ENCODE measurements at places on chromosomes 4 and X. TPM values are rescaled to one million over a fixed set of nuclear protein-coding genes. Genes with fewer than 3 reads are reported as not detected.

Gene SMR3B
- polyA plus RNA-seq = not detected

Gene TMPRSS11E
- 0.10 TPM for polyA plus RNA-seq

Gene AMTN
- polyA plus RNA-seq = not detected

Gene ALG13
- polyA plus RNA-seq = 51.6 TPM

- DNase-seq = no peak
Measured at GRCh38 chr4:184471881-184472613, 2.3 kb downstream of the IRF2 start.

GRCh38 chr4:134798573-134798972 is 597.0 kb upstream of the PABPC4L start:
- no peak for DNase-seq

DNA sequence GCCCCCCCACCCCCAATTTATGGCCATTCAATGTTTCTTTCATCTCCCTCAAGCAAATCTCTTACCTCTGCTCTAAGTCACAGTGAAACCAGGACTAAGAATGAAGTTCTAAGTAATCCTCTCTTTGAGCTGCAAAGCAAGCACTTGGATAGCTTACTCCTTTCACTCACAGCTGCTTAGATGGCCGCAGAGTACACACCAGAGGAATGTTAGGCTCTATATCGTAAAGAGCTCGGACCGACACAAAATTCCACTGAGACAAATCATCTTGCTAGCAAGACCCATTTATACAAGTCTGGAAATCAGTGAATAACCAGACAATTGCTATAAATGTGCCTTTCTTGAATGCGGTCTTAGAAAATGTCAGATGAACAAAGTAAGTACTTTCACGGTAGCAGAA is 135.0 kb downstream of the IDS start:
- DNase-seq = no peak

DNA sequence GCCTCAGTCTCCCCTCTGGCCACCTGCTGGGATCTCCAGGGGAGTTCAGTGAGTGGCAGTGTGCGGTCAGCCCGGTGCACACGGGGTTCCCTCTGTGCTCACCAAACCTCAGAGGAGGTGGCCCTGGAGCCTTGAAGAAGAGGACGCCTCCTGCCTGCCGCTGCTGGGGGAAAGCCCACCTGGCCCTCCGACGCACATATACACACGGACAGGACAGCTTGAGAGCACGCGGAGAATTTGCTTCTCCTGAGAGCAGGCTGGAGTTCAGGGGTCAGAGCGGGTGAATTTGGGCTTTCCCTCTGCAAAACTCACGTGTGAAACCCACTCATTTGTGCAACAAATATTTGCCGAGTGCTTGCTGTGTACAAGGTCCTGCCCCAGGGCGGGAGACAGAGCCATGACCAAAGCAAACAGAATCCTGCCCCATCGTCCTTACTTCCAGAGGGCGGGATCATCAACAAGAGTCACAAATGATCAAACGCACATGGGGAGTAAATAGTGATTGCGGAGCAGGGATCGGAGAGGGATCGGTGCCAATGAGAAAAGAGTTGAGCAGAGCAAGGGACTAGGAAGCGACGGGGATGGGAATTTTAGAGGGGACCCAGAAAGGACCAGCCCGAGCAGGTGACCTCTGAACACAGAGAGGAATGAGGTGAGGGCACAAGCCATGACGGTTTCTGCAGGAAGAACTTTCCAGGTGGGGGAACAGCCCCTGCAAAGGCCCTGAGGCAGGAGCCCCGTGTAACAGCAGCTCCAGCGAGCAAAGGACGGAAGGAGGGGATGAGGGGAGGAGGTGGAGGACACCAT is 17.6 kb downstream of the BLOC1S4 start:
- DNase-seq = no peak

GRCh38 chr4:8914461-8915171 is 43.0 kb upstream of the HMX1 start:
- DNase-seq = no peak

GRCh38 chr4:1396806-1397455 is 9.3 kb downstream of the NKX1-1 start:
- no peak for DNase-seq

DNA sequence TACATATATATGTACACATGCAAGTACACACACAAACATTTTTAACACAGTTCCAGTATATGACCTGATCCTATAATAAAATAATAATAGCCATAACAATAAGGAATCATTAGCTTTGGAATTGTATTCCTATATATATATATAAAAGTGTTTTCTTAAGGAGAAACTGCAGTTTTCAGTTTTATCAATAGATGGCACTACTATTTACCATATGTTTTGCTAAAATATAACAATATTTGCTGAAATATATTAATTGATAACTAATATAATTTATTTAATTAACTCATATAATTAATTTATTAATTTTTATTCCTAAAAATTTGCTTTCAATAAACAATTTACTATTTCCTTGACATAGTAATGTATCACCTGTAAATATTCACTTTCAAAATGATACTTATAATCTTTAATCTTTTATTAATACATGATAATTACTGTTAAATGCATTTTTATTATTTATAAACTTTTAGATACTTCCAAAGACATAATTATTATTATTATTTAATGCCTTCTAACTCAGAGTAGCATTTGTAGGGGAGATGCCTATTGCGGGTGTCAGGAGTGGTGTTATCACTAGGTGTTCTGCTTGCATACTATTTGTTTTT is 599.5 kb downstream of the FSTL5 start:
- DNase-seq = no peak

DNA sequence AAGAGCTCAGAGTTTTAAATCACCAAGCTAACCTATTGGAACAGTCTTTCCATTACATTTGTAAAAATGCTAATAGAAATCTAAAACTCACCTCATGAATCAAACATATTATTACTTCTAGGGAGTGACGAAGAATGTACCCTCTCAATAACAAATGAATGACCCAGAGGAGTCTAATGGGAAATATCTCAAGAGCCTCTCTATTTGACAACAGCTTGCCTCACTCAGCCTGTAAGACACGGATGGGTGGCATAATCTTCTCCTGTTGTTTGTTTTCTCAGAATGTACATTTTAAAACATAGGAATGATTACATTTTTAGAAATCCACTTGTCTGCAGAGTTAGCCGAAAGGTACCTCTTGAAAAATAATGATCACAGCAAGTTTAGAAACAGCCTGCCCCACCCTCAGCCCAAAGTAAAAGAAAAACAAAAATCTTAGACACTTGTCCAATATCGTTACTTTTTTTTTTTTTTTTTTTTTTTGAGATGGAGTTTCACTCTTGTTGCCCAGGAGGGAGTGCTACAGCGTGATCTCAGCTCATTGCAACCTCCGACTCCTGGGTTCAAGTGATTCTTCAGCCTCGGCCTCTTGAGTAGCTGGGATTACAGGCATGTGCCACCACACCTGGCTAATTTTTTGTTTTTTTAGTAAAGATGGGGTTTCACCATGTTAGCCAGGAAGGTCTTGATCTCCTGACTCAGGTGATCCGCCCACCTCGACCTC is 183.6 kb upstream of the FTHL17 start:
- DNase-seq = no peak

DNA sequence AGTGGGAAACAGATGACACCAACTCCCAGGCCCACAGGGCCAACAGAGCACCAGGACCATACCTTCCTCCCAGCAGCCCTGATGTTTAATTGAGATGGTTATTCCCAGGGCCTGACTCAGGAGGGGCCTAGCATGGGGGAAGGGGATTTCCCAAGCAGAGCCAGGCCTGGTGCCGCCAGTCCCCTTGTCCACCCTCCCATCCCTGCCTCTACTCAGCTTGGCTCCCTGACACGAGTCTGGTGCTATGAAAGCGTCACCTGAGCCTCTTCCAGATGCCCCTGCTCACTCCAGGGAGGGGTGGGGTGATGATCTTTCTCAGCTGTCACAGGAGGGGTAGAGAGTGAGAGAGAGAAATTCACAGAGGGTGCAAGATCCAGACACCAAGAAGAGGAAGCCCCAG is 72.7 kb downstream of the EFNB1 start:
- no peak for DNase-seq

DNA sequence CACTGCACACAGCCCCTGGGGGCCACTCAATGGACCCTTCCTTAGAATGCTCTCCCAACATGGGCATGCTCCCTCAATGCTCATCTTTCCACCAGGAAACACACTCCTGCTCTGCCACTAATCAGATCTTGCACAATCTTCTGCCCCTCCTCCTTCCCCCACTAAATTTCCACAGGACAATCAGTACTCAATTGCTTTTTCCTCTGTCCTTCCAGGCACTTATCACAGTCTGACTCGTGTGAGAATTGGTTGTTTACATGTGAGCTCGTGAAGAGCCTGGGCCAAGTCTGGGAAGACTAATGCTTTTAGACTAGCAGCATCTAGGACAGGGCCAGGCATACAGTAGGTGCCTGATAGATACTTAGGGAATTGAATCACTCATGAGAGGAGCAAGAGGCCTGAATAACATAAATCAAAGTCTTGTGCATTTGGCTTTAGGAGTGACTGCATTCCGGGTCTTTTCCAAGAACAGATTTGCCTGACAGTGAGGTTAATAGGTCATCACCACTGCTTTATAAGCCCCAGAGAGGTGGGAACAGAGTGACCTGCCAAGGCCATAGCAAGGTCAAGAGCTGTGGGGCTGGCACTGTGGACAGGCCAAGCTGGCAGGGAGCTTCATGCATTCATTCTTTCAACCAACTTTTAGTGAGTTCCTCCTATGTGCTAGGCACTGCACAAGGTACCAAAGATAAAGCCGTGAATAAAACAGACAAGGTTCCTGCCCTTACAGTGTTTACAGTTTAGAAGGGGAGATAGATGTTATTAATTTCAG is 55.0 kb downstream of the PRPS1 start:
- no peak for DNase-seq

- no peak for DNase-seq
Measured at GRCh38 chr4:77092975-77093374, 17.2 kb upstream of the CCNI start.

DNA sequence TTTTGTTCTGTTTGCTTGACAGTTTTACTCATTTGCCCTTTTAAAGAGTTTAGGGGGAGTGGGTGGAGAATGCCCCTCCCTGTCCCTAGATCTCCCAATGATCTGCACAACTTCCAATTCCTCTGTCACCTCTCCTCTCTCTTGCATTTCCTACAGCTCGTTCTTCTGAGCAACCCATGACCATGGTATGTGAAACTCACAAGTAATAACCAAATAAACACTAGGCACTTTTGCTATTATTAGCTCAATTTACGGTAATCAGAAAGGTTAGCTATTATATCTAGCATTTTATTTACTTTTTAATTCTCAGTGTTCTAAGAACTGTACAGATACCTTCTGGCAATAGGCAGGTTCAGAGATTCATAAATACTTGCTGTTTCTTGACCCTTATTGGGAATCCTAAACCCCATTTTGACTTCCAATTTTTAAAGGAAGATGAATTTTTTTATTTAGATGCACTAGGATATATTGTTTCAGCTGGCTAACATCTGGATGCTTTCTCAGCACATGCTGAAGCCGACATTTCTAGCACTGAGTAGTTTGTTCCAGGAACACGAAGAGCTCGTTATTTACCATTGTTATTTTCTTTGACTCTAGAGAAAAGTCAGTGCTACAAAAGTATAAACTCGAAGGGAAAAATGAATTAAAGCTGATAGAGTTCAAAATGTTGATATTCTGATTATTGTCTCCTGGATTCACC is 194.7 kb upstream of the TLL1 start:
- no peak for DNase-seq

- DNase-seq = no peak
Measured at GRCh38 chrX:55742649-55743048, 25.1 kb downstream of the RRAGB start.

GRCh38 chr4:6909970-6910339 is 329 bp downstream of the TBC1D14 start:
- no peak for DNase-seq

DNA sequence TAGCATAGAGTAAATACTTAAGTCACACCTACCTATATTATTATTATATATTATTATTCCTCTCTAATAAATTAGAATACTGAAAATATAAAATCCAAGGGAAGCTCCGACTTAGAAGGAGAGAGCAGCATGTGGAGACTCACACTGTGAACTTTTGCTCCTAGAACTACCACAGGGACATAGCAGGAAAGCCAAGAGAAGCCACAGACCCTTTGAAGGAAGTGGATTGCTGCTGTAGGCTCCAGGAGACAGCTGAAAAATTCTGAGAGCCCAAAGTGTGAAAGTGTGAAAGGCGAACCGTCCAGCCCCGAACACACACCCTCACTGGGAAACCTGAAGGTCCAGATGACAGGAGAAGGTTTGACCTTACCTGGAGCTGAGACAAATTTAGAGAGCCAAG is 177.0 kb downstream of the FAM13A start:
- DNase-seq = no peak

GRCh38 chrX:113399506-113400192 is 559.0 kb upstream of the AMOT start:
- no peak for DNase-seq

DNA sequence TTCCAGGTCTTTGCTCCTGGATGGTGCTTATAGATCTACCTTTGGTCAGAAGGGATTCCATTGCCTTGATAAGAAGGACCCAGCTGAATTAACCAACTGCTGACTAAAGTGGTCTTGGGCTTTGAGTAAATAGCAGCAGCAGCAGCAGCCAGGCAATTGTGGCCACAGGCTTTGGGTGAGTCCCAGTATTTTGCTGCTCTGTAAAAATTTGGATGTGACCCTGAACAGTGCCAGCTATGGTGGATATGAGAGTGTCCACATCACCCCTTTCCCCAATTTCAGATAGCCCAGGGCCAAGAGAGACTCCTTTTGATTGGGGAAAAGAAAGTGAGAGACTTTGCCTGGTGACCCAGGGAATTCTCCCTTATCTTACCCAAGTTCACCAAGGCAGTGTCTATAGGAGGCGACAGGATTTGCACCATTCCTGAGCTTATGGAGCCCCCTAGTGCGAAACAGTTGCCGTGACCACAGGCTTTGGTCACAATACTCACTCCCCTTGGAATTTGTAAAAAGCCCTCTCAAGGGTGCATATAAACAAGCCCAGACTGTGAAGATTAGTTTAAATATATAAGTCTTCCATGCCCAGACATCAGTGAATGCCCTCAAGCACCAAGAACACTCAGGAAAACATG is 518.0 kb downstream of the TMA16 start:
- DNase-seq = peak; percentile 6

- peak; percentile 45 for DNase-seq
Measured at GRCh38 chr4:60201052-60201673, 999.0 kb upstream of the ADGRL3 start.

GRCh38 chrX:117985241-117985640 is 131.4 kb downstream of the KLHL13 start:
- no peak for DNase-seq

DNA sequence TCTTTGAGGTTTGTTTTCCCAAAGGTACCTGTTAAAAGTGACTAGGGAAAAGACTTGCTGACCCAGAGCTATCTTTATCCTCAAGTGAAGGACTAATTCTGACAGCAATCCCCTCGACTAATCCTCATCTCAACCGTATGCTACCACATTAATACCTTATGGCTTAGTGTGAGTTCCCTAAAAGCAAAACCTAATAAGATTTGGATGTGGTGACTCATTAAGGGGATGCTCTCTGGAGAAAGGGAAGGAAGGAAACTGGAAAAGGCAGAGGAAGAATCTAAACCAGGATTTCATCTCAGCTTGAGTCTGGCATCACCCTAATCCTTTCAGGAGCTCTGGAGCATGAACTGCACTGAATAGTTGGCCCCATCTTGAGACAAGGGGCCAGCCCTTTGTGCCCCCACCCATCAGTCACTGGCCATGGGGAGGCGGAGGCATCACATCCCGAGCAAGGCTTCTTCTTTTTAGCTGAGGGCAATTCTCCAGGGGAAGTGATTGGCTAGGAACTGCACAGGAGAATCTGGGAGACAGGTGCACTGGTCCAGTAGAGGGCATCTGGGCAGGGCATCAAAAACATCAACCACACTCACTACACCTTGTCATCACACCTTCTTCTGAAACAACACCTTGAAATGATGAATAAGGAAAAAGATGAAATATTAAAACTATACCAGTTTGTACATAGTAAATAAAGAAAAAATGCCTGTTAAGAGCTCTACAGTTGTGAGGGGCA is 6.9 kb upstream of the BBS7 start:
- DNase-seq = no peak
